ENCODE measurements at places on chromosomes 16 and 17.
A peak's percentile ranks its signal among the peaks of the same experiment; 100 is the strongest.

DNA sequence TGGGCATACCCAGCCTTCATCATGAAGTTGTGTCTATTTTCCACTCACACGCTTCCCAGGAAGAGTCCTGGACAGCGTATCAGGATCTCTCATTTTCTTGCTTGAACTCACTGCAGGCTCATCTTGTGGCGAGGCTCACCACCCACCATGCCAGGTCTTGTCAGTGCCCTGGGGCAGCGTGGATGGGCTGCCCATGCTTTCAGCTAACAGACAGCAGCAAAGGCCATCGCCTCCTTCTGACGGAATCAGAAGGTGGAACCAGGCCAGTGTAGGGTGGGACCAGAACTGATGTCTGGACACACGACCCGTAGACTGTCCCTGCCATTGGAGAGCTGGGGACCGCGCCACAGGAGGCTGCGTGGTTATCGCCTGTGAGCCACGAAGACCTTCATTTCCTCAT lies 169.4 kb downstream of the FOXL1 start:
- DNase-seq = no peak

- no peak for DNase-seq
Measured at GRCh38 chr17:61343576-61343975, 56.1 kb upstream of the TBX2 start.

GRCh38 chr17:59490216-59490615 lies 75.2 kb upstream of the DHX40 start:
- no peak for DNase-seq

GRCh38 chr17:79251824-79252223 lies 177.2 kb downstream of the ENGASE start:
- no peak for DNase-seq

- no peak for DNase-seq
Measured at GRCh38 chr17:1385861-1386260, 14.2 kb downstream of the YWHAE start.

DNA sequence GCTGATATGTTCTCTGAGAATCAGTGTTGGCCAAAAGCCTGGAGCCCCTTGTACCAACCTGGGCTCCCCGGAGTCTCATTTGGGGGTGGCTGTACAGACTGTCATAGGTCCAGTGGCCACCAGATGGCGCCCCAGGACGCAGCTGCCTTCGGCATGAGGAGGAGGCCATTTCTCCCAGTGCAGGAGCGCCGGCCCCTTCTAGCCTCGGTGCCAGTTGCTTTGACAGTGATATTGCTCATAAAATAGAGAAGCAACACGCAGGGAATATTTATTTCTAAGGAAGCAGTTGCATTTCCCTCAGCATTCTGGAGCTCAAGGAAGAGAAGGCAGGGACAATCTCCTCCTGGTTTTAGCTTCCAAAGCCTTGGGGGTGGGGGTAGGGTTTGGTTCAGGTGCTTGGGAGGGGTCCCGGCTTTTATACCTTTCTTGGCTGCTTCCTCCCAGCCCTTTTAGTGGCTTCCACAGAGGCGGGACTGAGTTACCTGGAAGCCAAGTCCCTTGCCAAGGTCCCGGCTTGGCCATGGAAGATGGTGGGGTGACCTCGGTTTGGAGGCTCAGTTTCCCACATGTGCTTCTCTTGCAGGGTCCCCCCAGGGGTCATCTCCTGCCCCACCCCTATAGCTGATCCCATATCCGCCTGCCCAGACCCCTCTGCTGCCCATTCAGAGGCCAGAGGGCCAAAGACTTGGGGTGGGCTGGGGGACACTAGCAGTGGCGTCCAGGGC lies 117.8 kb upstream of the CDC42EP4 start:
- peak; percentile 88 for DNase-seq

DNA sequence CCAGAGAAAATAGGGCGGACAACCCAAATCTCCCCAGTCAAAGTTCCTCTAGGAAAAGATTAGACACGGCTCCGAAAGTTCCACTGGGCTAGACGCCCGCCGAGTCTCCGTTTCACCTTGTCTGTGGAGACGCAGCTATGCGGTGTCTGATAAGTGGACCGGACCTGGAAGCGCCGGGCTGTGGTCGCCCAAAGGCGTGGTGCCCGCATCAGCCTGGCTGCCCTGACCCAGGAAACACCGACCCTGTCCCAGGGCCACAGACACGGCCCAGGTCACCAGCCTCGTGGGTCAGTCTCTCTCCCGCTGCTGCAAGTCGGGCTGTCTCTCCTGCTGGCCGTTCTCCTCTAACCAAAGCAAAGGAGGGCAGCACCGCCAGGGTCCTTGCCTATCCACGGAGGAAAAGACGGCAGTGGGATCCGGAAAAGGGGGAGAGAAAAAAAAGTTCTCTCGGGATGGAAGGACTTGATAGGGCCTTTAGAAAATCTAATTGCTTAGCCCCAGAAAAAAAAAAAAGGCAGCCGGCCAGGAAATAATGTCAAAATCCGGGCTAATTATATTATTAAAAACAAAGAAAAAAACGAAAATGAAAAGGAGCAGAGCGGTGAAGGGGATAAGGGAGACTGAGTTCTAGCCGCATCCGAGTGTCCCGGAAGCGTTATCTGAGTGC lies 13.9 kb upstream of the FOXF1 start:
- DNase-seq = no peak

DNA sequence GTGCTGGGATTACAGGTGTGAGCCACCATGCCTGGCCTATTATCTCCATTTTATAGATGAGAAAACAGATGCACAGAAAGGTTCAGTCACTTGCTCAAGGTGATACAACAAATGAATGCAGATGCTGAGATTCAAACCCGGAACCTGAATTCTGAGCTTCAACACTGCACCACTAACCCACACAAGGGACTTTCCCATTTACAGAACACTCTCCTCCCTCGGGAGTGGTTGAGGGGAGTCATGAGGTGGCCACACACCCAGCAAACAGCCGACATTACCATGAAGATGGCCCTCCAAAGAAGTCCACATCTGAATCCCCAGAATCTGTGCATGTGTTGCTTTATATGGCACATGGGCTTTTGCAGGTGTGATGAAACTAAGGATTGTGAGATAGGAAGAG lies 9.1 kb downstream of the BCL7C start:
- DNase-seq = peak; percentile 58

- no peak for DNase-seq
Measured at GRCh38 chr17:39776252-39776651, 38.5 kb downstream of the GRB7 start.

DNA sequence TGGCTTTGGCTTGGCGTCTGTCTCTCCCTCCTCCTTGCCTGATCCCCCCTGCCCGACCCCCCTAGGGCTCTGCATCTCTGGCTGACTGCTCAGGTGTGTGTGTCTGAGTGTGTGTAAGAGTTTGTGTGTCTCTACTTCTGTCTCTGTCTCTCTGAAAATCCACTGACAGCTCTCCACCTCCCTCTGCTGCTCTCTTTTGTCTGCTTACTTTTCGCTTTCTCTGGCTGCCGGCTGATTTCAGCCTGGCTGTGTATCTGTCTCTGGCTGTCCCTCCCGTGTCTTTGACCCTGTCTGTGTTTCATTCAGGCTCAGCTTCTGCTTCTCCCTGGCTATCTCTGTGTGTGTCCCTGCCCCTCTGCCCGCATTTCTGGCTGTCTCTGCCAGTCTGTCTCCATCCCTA lies 3.8 kb upstream of the SPEM1 start:
- no peak for DNase-seq

DNA sequence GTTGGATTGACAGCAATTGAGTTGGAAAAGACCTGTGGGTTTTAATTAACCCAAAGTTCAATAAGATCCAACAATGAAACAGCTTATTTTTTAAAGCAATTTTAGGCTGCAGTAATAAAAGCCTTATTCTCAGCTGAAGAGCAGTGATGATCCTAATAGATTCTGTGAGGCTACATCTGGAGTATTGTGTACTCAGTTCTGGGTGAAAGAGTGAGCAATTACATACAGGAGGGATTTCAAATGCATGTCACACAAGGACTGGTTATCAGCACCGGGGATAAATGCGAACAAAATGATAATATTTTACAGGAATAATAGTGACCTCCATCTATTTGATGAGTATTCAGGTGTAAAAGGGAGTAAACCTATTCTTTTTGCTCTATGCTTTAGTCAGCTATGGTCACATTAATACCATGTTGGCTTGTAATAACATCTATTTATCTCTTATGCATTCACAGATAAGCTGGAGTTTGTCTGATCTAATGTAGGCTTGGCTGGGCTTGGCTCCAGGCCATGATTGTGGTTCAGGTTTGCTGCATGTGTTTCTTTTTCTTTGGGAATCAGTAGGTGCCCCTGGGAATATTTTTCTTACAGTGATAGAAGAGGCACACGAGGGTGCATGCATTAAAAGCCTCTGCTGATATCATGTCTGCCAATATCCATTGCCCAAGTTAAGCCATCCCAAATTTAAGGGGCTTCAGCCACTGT lies 22.2 kb upstream of the TOX3 start:
- DNase-seq = no peak

DNA sequence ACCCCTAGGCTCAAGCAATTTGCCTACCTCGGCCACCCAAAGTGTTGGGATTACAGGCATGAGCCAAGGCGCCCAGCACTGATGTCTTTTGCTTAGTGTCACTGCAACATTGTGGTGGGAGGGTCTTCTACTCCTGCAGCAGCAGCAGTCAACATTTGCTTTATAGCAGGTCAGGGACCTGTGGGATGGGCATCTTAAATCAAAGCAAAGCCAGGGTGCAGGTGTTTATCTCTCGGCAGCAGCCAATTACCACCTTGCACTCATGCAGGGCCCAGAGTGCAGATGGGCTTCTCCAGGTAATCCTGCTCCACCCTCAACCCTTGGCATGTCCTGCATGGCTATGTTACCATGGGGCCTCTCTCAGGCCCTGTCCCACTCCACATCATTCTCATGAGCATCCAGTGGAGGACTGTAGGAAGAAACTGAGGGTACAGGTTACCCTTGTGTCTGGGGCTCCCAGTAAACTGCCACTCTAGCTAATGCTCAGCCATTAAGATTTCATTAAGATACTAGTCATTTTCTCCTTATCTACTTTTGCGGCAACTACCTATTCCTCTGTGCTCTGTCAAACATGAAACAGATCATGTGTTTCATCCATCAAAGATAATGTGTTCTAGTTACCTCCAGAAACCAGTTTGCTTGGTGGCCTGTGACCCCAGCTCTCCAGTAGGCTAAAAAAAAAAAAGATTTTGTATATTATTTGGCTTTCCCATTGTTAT lies 16.8 kb downstream of the ADGRG5 start:
- DNase-seq = no peak

GRCh38 chr17:55263569-55264277 lies 1.0 kb upstream of the HLF start:
- DNase-seq = no peak

DNA sequence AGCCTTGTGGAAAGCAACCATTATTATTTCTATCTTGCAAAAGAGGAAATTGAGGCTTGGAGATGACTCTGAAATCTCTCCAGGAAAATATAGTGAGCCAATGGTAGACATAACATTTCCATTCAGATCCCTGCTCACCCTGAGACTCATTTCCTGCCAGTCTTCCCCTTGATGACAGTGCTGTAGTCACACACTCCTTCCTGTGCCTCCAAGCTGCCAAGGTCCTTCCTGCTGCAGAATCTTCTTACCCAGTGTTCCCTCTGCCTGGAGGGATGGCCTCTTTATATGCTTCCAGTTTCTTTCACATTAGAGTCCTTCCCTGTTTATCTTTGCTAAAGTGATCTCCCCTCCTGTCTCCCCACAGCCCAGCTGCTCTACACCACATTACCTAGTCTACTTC lies 648.1 kb downstream of the TOX3 start:
- DNase-seq = no peak

- DNase-seq = no peak
Measured at GRCh38 chr16:30003670-30004423, 7.0 kb downstream of the DOC2A start.

DNA sequence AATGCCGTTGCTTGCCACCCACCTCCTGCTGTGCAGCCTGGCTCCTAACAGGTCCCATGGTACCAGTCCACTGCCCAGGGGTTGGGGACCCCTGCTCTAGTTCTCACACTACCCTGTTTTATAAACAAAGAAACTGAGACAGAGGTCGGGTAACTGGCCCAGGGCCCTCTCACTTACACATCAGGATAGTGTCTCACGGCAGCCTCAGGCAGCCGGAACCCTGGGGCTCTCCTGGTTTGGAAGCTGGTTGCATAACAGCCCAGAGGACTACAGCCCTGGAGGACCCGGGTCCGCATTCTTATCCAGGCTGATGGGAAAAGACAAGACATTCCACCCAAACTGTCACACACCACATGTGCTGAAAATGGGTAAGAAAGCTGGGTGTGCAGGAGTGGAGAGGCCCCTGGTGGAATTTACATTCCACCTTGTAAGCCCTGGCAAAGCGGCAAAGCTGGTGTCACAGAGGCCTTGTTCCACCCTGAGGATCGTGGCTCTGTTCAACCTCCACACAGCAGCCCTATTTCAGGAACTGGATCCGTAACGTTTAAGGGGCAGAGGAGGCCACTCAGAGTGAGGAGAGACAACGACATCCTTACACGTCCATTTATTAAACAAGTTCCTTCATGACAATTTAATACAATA lies 9.8 kb downstream of the CMTM3 start:
- DNase-seq = no peak

DNA sequence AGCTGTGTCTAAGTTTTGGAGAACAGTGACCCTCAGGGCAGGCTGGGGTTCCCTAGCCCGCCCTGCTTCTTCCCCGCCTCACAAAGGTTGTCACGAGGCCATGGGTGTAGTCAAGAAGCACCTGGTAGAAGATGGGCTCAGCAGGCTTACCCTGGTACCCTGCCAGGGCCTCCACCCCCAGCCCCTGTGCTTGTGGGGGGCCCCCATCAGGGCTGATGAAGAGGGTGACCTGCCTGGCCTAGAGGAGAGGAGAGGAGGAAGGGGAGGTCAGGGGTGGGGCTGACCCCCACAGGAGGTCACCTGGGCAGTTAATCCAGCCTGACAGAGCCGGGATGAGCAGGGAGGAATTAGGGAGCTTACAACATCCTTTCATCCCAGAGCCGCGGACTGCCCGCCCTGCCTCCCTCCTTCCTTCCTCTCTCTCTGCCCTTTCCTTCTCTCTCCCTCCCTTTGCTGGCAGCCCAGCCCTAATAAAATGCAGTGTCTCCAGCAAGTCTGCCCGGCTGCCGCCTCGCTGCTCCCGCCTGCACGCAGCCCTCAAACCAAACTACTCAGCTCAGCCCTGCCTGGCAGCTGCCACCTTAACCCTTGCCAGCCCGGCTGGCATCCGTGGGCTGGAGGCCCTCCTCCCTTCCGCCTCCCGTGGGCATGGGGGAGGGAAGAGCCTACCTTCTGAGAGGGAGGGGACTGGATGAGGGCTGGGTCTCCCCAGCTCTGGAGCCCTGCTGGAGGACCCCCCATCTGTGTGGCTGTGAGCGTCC lies 7.2 kb downstream of the DLX3 start:
- no peak for DNase-seq

- DNase-seq = no peak
Measured at GRCh38 chr16:57670196-57670595, 2.1 kb downstream of the ADGRG3 start.

- peak; percentile 92 for DNase-seq
Measured at GRCh38 chr17:44308320-44308818, at the start of gene RUNDC3A. Gene RUNDC3A, plus strand, starts transcription at chr17:44308601. Its CDS starts 232 bp downstream, at chr17:44308833.

DNA sequence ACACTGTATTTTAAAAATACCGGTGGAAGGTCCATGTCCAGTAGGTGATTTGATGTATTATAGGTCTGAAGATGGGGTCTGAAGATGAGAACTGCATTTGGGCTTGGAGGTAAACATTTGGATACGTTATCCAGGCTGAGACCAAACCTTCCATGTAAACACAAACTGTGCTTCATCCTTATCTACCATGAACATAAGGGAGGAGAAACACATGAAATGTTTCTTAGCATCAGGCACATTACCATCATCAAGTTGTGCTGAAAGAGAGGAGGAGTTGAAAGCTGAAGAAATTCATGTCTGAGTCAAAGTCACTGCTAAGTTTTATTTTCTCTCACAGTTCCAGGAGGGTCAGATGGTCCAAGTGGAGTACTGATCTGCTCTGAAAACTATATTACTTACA lies 11.4 kb downstream of the SF3B3 start:
- DNase-seq = no peak

- DNase-seq = no peak
Measured at GRCh38 chr16:66538910-66539309, 11.0 kb downstream of the TK2 start.

Measured in GM20000 (cell line).